ENCODE measurements at places on chromosomes 2 and 18.

GRCh38 chr2:207840101-207840500, 70.4 kb upstream of the FZD5 start:
- no peak for DNase-seq

GRCh38 chr2:163264341-163264740, 425.8 kb upstream of the KCNH7 start:
- peak; percentile 23 for DNase-seq

DNA sequence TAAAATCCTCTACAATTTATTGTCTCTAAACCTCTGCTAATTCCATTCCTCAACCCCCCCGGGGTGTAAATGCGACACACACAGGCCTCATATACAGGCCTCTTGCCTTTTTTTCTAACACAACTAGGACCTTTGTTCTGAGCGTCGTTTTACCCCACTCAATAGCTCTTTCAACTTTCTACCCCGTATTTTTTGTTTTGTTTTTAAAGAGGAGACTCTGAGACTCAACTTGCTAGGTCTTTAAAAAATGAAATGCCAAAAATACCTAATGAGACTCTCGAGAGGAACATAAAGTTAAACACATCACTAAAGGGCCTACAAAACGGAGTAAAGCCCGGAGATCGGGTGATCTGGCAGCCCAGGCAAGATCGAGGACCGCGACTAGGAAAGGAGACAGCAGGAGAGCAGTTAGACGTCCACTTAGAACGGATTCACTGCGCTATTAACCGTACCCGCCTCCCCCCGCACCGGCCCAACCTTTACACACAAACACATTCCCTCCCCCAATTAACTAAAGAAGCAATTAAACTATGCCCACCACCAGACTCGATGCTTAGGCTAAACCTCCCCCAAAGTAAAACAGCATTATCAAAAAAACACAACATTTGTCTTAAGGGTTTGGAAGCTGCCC, 1.7 kb downstream of the TRIP12 start:
- DNase-seq: peak; percentile 24

DNA sequence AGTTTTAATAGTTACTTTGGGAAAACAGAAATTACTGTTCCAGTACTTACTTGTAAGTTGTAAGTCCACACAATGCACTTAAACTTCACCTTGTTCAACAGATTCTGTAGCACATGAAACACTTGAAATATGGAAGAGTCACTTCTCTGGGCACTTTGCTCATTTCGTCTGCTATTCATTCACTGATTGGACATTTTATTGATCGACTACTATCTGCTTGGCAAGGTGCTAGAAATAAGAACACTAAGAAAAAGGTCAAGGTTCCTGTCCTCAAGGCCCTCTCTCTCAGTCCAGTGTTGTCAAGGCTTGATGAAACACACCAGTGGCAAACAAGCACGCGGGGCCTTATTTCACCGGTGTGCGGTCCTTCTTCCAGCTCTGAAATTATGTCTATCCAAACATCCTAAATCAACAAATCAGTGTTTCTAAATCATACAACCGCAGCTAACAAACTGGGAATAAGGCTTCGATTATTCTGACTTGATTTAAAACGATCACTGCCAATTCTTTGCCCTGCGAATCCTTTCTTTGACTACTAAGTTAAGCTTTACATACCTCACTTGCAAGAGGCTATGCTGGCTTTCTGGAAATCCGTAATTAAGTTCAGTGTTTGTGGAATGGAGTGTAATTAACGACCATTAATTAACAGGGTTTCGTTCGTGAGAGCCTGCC, 780 bp upstream of the ITGAV start:
- DNase-seq: peak; percentile 18

DNA sequence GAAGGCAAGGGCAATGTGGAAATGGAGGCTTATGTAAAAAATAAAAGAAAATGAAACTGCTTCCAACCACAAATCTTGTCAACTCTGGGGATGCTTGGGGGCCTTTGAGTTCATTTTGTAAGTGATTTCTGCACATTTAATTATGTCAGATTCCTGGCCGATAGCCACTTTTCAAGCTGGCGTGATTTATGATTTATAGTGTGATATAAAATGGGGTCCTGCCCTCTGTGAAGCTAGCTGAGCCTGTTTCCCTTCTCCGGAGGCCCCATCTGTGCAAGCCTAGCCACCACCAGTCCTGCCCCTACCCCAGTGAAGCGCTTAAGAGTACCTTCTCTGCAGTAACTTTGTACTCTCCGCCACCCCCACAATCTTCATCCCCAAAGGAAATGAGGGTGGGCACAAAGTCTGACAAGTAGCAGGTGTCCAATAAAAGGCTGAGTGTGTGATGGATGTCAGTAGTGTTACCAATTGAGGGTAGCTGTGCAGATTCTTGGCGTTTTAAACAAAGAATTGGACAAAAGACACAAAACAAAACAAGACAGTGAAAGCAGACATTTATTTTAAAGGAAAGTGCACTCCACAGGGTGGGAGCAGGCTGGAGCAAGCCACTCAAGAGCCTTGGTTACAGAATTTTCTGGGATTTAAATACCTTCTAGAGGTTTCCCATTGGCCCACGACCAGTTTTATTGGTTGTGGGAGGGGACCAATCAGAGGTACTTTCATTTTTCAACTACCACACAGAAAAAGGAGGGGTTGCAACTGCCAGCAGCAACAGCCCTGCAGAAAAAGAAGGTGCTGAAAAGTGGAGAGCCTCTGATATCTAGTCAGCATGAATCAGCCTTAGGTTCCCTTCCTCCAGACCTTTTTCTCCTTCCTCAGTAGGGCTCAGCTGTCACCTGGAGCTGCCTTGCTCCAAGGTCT, 39.0 kb upstream of the SIX3 start:
- DNase-seq: no peak

DNA sequence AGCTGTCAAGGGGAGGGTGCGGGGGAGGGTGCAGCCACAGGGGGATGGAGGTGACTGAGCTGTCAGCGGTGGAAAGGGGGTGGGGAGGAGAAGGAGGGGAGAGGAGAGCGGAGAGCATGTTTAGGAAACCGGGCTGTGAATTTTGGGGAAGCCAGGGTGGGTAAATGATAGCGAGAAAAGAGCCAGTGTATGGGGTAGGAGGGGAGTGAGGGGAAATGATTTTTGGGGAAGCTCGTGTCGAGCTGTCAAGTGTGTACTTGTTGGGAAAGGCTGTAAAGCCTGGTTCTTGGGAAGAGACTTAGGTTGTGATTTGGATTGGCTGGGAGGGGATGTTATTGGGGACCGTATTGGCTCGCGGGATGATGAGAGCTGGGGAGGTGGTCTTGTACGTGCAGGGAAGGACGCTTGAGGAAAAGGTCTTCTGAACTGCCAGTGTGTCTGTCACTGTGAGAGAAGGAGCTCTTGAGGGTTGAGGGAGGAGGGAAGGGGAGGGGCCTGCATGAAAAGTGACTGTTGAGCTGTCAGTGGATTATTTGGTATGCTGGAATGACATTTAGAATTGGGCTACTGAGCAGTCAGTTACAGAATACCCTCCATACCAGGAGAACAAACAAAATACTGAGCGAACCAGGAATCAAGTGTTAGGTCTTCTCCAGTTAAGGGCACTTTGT, 1.0 kb downstream of the UBR3 start:
- DNase-seq: peak; percentile 58

DNA sequence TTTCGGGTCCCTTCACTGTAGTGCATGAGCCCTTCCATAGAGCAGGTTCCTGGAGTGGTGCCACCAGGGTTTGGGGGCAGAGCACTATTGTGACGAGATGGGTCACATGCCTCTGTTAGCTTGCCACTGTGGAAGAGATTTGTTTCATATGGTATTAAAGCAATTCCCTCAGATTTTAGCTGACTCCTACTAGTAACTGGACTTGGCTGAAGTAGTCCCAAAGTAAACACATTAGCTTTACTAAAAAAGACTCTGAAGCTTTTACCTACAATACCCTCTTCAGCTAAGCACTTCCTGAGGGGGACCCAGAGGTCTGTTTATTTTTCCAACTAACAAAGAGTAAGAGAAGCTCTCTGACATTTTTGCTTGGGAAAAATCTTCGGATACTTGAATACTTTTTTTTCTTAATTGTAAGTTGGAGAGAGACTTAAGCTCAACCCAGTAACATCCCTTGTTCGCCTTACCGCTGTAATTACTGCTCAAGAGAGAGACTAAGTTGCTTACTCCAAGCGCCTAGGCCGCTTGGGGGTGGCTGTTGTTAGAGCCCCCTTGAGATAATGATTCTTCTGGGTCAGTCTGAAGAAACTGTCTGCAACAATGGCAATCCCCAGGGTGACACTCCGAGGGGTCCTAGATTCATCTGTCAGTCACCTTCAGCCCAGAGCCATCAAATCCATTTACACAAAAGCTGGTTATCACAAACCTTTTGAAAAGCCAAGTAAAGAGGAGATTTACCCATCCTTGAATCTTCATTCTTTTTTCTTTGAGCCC, 177.4 kb downstream of the FIGN start:
- DNase-seq: no peak

GRCh38 chr2:5849562-5849961, 157.4 kb downstream of the SOX11 start:
- no peak for DNase-seq

GRCh38 chr2:210536973-210537650, 19.3 kb upstream of the CPS1 start:
- DNase-seq: no peak

- DNase-seq: no peak
Observed at GRCh38 chr18:2883076-2883735, 36.4 kb downstream of the EMILIN2 start.

DNA sequence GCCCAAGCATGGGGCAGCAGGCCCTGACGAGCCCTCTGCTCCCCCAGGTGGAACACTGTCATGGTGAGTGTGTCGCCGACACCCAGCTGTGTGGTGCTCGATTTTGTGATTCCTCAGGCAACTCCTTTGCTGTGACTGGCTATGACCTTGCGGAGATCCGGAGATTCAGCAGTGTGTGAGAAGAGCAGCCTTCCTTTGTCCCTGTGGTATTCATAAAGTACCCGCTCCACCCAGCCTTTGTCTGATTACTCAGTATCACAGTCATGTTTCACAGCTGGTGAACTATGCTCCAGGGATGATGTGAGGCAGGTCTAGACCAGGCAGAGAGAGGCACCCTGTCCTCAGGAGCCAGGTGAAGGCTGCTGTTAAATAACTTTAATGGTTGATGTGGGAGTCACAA, 4.0 kb downstream of the WDR54 start:
- peak; percentile 22 for DNase-seq

DNA sequence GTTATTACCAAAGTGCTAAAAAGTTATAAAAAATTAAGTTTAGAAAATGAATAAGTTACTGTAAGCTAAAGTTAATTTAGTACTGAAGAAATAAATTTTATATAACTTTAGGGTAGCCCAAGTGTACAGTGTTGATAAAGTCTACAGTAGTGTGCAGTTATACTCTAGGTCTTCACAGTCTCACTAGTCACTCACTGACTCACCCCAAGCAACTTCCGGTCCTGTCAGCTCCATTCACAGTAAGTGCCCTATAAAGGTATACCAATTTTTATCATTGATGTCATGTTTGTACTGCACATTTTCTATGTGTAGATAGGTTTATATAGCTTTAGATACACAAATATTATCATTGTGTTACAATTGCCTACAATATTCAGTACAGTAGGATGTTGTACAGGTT, 518.3 kb upstream of the PIK3C3 start:
- peak; percentile 70 for DNase-seq

GRCh38 chr2:101249826-101250225, 2.9 kb upstream of the CNOT11 start:
- no peak for DNase-seq

- DNase-seq: no peak
Observed at GRCh38 chr18:29156531-29156930, 979.6 kb upstream of the CDH2 start.

DNA sequence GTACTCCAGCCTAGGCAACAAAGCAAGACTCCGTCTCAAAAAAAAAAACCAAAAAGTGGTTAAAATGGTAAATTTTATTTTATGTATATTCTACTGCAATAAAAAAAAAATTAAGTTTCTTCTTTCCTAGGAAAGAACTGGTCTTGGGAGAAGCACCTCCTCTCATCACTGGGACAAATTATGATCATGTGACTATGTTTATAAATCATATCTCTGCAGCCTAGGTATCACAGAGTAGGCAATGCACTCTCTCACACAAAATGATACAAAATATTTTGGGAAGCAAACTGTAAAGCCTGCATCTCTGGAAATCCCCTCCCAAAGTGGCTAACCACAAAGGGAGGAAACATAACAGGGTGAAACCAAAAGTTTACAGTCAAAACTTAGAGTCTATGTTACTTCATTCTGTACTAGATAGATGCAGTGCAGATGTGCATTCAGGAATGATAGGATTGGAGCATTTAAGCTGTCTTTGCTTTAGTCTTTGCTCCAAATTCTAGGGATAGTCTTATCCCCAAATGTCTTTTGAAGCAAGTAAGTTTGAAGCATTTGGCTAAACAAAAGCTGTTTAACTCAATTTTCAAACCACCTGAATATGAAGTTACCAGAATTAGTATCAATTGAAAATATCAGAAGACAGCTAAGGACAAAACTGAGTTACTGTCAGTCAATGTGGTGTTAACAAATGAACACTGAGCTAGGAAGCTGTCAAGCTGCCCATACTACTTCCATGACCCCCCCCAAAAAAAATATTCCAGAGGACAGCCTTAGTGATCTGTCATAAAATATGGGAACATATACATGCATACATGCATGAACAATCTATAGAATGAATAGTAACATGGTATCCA, 21.1 kb upstream of the MALT1 start:
- DNase-seq: peak; percentile 10

DNA sequence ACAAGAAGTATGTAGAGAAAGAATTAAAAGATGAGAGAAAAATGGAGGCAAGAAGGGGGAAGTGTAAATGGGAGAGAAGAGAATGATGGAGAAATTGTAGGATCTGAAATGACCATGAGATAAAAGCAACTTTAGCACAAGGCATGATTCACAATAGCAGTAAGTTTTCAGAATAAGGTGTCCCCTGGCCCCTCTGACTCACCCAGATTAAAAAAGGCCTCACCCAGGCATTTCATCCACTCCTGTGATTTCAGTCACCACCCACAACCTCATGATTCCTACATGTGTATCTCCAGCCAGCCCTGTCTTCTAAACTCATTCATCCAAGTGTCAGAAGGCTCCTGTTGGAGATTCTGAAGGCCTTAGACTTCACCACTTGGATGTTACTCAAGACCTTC, 56.6 kb downstream of the SP100 start:
- peak; percentile 83 for DNase-seq

GRCh38 chr18:79919089-79919488, 32.4 kb downstream of the SLC66A2 start:
- DNase-seq: no peak

DNA sequence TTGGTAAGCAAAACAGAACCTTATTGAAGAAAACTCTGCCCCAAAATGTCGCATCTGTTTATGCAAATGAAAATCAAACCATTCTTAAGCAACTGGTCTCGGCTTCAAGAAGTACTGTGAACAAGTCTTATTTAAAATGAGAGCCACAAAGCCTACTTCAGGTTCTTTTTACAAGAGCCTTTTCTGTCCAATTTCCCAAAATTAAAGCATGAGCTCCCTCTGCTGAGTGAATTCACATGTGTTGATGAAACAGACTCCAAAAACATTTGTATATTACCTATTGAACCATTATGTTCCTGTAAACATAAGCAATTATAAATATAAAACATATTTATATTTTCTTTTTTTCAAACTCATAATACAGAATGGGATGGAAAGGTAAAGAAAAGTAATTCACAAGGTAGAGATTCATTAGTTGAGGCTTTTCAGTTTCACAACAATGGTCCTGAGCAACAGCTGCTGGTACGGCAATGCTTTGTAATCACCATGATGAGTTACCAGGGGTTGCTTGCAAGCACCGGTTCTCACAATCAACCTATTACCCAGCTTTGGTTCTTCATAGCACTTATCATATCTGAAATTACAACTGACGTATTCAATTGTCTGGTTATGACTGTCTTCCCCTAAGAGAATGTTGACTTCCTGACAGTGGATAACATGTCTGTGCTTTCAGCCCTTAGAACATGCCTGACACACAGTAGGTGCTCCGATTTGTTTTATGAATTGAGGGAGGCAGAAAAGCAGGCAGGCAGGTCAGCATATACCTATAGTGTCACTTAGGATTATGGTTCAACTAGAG, 108.4 kb upstream of the BZW1 start:
- DNase-seq: peak; percentile 81

Measured in ELR (cell line).